ENCODE measurements at places on chromosomes 12 and 14.

- DNase-seq = no peak
These were observed 398.2 kb downstream of the DPF3 start for GRCh38 chr14:72495668-72496067.

DNA sequence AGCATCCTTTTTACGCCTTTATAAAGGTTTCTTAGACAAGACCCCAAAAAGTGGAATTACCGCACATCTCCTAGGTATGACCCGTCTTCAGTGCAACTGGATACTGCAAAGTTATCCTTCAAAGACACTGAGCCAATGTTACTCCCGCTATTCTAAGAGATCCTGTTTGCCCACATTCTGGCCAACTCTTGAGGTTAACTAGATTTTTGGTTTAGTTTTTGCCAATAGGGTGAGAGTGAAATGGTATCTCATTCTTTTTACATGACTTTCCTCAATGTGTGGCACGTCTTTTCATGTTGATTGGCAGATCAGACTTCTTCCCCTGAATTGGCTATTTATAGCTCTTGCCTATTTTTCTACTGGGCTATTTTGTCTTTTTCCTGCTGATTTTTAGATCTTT, 347.2 kb downstream of the MED13L start:
- DNase-seq = no peak

GRCh38 chr12:71972441-71973074, 33.9 kb downstream of the TPH2 start:
- no peak for DNase-seq

DNA sequence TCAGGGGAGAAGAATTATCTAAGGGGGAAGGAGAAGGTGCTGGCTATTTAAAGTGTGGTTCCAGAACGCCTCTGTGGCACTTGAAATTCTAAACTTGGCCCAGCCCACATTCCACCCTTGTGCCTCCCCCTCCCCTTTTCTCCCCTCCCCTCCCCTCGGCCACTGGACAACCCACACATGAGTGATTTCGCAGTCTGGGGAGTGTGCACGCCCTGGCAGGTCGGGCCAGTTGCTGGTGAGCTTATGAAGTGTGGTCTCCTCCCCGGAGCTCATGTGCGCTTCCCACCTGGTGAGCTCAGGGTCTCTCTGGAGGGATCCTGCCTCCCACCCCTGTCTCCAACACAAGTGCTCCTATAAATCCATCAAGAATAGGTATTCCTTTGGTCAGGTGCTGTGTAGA, at the start of gene SLC6A13:
Gene SLC6A13 (minus strand): TSS at position 20 of the 400 bp plus-strand sequence. CDS start 2,784 bp downstream, outside the sequence.
- DNase-seq = no peak

GRCh38 chr14:81324011-81324410, 76.1 kb downstream of the STON2 start:
- peak; percentile 86 for DNase-seq

DNA sequence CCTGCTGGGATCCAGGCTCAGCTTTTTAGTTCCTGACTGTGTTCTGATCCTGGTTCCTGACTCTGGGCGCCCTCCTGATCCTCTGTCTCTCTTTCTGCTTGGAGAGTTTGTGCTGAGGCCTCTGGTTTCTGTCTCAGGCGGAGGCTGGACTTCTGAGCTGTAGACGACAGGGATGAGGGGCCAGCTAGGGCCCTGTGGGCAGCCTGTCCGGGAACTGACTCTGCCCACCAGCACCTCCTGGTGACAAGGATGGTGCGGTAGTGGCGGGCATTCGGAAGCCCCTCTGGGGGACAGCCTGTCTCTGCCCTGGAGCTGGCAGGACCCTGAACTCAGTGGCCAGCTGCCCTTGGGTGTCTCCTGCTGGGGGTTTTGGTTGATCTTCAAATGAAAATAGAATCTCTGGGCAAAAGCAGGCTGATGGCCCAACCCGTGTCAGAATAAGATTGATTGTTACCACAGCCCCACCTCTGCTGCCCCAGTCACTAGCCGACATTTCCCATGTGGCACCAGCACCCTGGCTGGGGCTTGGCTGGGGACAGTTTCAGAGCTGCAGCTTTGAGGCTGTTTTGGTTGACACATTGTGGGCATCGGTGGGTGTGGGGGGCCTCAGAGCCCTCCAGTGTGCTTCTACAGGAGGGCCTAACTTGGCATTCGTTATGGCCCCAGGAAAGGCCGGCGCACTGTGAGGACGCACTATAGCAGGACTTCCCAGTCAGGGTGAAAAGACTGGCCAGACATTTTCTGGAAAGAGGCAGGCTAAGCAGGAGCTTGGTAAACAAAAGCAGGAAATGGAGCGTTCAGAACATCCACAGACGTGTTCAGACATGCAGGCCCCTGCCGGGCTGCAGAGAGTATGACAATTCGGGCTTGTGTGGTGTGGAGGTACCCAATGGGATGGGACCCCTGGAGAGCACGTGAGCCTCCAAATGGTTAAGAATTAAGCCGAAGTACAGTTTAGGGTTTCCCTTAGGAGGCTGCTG, 16.2 kb downstream of the KRT80 start:
- DNase-seq = peak; percentile 89

DNA sequence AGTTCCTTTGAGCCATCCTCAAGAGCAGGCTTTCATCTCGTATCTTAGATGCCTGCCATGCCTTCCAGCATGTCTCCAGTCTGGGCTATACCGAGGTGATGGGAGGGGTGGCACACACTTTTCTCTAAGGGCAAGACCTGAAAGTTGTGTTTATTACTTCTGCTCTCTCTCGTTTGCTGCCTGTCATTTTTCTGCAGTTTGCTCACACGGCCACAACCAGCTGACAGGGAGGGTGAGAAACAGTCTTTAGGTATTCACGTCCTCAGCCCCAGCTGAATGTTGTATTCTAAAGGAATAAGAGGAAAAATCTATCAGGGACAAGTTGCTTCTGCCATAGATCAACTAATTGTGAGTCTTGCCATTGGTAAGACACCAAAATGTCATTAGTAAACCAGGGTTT, 88.0 kb downstream of the TMTC2 start:
- DNase-seq = no peak

DNA sequence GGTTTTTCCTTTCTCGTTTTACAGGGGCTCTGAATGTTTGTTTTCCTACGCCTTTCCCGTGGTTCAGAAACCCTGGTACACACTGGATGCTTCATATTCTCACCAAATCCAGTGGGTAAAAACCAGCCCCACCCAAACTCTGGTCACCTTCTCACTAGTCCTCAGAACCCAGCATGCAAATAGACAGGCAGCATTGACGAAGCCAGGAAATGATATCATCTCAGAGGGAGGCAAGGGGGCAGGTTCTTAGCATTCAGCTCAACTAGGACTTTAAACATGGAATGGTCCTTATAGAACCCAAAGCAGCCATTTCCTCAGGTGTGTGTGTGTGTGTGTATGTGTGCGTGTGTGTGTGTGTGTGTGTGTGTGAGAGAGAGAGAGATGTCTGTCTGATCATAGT, 142.0 kb downstream of the KCNK10 start:
- DNase-seq = no peak

- no peak for DNase-seq
These were observed 624.9 kb downstream of the DIO2 start for GRCh38 chr14:79586416-79586815.

DNA sequence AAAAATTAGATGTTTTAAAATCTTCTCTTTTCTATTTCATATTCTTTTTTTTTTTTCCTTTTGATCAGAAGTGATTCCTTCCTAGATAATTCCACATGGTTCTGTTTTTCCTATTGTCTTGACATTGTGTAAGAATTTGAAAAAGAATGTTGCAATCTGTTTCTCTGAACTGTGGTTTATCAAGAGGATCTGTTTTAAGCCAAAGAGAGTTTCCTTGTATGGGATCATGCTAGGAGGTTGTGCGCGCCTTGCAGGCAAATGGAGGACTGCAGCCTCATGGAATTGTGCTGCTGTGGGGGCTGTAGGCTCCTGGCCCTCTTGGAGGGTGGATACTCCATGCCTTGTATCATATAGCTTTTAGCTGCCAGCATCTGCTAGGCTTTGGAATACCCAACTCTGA, 43.3 kb upstream of the MBIP start:
- DNase-seq = no peak

DNA sequence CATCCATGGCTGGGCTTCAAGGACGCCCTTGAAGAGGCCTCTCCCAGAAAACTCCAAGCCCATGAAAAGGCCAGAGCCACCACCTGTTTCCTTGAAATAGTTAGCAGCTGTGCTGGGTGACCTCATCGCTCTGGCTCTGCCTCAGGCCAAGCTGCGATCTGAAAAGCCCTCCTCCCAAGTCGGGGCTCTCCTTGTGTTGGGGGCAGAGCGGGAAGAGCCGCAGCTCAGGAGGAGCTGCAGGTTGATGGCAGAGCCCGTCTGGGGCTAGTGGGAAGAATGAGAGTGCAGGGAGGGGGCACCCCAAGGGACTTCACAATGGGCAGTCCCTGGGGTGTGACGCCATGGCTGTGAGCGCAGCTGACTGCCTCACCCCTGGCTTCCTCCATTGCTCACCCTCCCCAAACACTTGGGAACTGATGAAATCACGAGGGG, 50.0 kb upstream of the STON2 start:
- DNase-seq = no peak

- DNase-seq = no peak
These were observed 30.5 kb downstream of the USP44 start for GRCh38 chr12:95520816-95521215.

DNA sequence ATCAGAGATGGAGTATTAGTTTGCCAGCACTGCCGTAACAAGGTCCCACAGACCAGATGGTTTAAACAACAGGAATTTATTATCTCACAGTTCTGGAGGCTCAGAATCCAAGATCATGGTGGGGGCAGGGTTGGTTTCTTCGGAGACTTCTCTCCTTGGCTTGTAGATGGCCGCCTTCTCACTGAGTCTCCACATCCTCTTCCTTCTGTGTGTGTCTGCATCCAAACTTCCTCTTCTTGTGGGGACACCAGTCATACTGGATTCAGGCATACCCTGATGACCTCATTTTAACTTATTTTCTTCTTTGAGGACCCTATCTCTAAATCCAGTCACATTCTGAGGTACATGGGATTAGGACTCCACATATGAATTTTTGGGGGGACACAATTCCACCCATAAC, 455.5 kb downstream of the RGS6 start:
- no peak for DNase-seq

GRCh38 chr12:30515351-30515750, 180.3 kb downstream of the IPO8 start:
- DNase-seq = no peak

Measured in RWPE1 (cell line).